Progenitor cell of endocrine pancreas (in vitro differentiated cells): ENCODE measurements at places on chromosomes 2 and 18. TPM values are rescaled to one million over a fixed set of nuclear protein-coding genes. Genes with fewer than 3 reads are reported as not detected.

DNA sequence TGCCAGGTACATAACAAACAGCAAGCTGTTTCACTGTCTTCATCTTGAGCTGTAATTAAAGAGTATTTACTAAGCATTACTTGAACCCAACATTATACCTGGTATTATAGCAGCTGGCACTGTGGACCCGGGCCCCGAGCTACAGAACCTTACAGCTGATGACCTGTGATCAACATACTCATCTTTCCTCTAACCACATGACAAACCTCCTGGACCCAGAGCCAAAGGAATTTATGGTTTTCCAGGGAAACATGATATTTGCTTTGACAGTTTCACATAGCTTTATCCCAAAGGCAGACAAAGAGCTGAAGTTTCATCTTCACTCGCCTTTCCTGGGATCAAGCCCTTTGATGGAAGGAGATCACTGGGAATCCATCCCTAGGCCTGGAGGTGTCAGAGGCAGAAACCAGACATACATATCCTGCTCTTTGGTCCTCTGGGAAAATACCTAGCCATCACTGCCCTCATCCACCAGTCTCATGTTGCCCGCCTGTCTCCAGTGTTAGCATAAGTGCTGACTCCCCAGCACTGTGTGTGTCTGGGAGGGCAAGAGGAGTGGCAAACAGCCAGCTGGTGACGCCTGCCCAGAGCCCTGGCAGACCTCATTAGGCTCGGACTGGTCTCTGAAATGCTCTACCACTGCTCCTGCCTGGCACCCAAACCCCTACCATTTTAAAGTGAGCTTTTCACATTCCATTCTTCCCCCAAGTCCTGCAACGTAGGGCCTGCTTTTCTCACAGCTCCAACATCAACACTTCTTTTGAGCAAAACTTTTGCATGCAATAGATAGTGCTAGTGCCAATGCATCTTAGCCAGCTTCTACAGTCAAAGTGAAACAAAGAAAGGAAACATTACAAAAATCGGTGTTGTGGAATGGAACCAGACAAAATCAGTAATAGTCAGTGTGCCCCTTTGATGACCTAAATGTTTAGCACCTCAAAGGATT lies 138.8 kb upstream of the CTAGE1 start:
- no peaks in the 10 kb centered on the region for H3K36me3 ChIP-seq
- no peak overlapping the region for H3K4me3 ChIP-seq
- DNase-seq: no peak
- no peak overlapping the region for H3K27ac ChIP-seq
- peaks cover 20% of the 10 kb centered on the region for H3K4me1 ChIP-seq
- peaks cover 9% of the 10 kb centered on the region for H3K27me3 ChIP-seq

DNA sequence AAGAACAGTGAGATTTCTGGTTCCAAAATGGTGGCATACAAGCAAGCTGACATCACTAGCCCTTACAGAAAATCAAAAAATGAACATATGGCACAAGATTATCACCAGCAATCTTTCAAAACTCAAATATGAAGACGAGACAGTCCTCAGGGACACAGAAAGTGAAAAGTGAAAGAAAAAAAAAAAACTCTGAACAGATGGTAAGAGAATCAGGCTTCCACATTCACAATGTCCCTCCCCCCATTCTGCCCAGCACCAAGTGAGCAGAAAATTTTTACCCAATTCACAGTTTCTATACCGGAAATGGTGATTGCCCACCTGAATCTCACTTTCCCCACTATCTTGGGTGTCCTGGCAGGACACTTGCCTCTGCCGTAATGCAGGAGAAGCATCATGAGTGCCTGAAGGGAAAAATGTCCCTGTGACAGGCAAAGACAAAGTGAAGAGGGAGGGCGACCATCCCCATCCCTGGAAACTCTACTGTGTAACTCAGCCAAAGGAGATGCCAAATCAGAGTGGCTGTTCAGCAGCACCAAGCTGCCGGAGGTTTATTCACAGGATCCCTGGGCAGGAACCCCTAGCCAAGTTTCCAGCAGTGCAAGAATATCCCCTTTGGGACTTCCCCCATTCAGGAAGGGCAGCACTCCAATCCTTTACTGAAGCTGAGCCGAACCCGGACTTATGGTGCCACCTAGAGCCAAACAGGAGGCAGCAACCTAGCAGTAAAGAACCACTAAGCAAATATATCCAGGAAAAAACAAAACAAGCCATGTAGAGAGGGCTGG lies 312.2 kb downstream of the LRATD1 start:
- H3K27ac ChIP-seq: no peak overlapping the region
- no peak for DNase-seq
- H3K27me3 ChIP-seq: no peaks in the 10 kb centered on the region
- no peaks in the 10 kb centered on the region for H3K4me1 ChIP-seq
- H3K4me3 ChIP-seq: no peak overlapping the region
- peaks cover 6% of the 10 kb centered on the region for H3K36me3 ChIP-seq

DNA sequence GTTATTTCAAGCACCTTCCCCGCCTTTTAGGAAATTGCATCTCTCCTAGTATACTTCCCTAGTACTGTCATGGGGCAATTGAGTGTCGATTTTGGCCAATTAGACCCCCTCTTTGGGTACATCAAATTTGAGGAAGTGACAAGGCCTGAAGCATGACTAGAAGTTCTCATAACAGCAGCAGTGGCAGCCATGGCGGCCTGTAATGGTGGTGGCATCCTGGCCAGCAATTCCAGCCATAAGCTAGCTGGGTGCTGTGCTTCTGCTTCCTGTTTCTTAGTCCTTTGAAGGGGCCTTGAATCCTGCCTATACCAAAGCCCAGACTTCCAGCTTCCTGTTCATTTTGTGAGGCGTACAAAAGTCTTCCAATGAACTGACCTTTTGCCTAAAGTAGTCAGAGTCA lies 523.1 kb downstream of the PLCL1 start:
- H3K27ac ChIP-seq: no peak overlapping the region
- H3K36me3 ChIP-seq: no peaks in the 10 kb centered on the region
- no peak for DNase-seq
- H3K27me3 ChIP-seq: no peaks in the 10 kb centered on the region

GRCh38 chr2:213015387-213016165 lies 135.8 kb downstream of the IKZF2 start:
- H3K4me1 ChIP-seq: no peaks in the 10 kb centered on the region
- H3K4me3 ChIP-seq: no peak overlapping the region
- DNase-seq: no peak
- H3K27ac ChIP-seq: no peak overlapping the region
- peaks cover 4% of the 10 kb centered on the region for H3K36me3 ChIP-seq

DNA sequence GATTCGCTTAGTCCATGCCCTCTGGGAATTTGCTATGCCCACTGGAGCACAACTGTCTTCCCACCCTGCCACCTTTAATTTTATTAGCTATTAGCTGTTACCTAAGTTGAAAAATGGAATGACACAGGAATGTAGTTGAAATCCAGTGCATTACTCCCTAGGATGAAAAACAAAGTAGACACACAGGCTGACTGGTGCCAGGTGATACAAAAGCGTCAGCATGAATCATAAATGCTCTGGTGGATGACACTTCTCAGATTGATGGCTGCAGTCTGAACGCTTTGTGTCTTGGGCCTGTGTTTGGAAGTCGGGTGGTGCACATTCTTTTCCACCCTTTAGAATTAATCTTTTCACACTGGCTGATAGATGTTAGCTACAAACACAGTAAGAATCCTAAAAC lies 802.0 kb downstream of the DCC start:
- H3K36me3 ChIP-seq: no peaks in the 10 kb centered on the region
- no peak overlapping the region for H3K27ac ChIP-seq
- DNase-seq: no peak
- no peaks in the 10 kb centered on the region for H3K4me1 ChIP-seq

DNA sequence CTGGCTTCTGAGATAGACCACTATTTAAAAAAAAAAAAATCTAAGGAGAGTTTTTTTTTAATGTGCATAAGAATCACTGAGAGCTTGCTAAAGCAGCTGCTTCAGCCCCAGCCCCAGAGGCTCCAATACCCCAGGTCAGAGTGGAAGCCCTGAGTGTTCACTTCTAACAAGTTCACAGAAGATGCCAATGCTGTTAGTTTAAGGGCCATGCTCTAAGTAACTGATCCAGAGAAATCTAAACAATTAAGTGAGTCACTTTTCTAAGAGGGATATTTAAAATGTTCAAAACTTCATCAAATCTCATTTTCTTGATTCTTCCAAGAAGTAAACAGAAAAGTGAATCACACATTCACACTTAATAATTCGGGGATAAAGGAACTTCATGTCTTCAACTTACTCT lies 126.4 kb upstream of the CD226 start:
- peaks cover 2% of the 10 kb centered on the region for H3K4me1 ChIP-seq
- H3K36me3 ChIP-seq: peaks cover 2% of the 10 kb centered on the region
- no peak for DNase-seq
- no peak overlapping the region for H3K4me3 ChIP-seq

DNA sequence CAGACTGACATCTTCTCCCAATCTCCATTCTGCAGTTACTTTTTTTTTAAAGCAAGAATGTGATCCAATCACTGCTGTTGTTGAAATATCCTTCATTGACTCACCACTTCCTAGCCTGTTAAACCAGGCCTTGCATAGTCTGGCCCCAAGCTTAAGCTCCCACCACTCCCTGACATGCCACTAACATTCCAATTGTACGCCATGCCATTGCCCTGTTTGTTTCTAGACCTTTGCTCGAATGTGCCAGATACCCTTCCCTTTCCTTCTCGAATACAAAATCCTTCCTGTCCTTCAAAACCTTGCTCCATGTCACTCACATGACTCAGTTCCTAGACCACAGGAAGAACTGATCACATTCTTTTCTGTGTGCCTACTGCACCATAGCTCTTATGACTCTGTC lies 224.2 kb downstream of the CYRIA start:
- no peak for DNase-seq
- no peaks in the 10 kb centered on the region for H3K36me3 ChIP-seq
- H3K27me3 ChIP-seq: peaks cover 28% of the 10 kb centered on the region
- peaks cover 4% of the 10 kb centered on the region for H3K4me1 ChIP-seq
- H3K27ac ChIP-seq: no peak overlapping the region
- H3K4me3 ChIP-seq: no peak overlapping the region

DNA sequence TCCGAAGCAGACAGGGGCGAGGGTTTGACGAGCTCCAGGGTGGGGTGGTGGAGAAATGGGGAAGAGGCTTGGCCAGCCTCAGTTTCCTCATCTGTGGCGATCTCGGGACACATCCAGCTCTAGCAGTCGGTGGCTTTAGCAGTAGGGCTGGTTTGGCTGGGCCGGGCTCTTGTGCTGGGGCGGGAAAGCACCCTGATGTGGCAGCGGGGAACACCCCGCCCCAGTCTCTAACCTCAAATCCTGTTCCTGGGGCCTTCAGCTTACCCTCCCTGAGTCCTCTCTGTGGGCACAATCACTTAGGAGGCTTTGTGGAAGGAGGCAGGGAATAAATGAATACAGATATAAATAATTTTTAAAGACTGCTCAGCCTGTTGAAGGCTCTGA lies 26.5 kb upstream of the MCFD2 start:
- DNase-seq: no peak
- peaks cover 1% of the 10 kb centered on the region for H3K36me3 ChIP-seq
- peak overlapping the region; percentile 97 for H3K27ac ChIP-seq
- peaks cover 13% of the 10 kb centered on the region for H3K4me1 ChIP-seq
- H3K27me3 ChIP-seq: peaks cover 7% of the 10 kb centered on the region

GRCh38 chr2:112685271-112685884 lies 35.4 kb upstream of the NT5DC4 start:
- H3K27ac ChIP-seq: no peak overlapping the region
- no peaks in the 10 kb centered on the region for H3K36me3 ChIP-seq
- no peak for DNase-seq
- no peaks in the 10 kb centered on the region for H3K4me1 ChIP-seq

GRCh38 chr18:56314396-56314795 lies 324.0 kb downstream of the TXNL1 start:
- H3K4me1 ChIP-seq: no peaks in the 10 kb centered on the region
- H3K36me3 ChIP-seq: no peaks in the 10 kb centered on the region
- H3K27ac ChIP-seq: no peak overlapping the region
- H3K27me3 ChIP-seq: peaks cover 7% of the 10 kb centered on the region

DNA sequence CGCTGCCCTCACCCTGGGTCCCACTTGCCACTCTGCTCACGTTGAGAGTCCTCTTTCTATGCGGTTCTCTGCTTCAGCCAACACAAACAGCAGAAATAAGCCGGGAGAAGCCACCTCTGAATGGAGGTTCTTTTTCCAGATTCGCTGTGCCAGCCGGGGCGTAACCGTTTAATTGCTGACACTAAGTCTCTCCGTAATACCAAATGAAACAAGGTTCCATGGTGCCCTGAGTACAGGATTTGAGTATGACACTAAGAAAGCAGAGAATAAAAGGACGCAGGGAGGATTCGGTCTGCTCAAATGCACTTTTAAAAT lies 37.6 kb downstream of the CTIF start:
- peaks cover 13% of the 10 kb centered on the region for H3K36me3 ChIP-seq
- no peak for DNase-seq
- peaks cover 3% of the 10 kb centered on the region for H3K4me1 ChIP-seq
- H3K4me3 ChIP-seq: no peak overlapping the region
- H3K27ac ChIP-seq: no peak overlapping the region
- no peaks in the 10 kb centered on the region for H3K27me3 ChIP-seq

DNA sequence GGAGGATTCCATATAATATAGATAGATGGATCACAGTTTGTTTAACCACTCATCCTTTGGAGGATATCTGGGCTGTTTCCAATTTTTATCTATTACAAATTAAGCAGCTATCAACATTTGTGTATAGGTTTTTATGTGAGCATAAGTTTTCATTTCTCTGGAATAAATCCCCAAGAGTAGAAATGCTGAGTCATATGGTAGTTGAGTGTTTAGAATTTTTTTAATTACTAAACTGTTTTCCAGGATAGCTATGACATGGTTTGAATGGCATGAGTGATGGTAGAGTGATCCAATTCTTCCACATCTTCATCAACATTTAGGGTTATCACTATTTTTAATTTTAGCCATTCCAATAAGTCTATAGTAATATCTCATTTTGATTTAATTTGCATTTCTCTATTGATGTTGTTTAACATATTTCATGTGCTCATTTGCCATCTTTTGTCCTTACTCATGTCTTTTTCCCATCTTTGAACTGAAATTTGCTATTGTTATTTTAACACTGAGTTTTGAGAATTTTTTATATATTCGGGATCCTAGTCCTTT lies 31.4 kb downstream of the ABCB11 start:
- no peaks in the 10 kb centered on the region for H3K27me3 ChIP-seq
- no peak for DNase-seq
- no peak overlapping the region for H3K4me3 ChIP-seq
- H3K36me3 ChIP-seq: no peaks in the 10 kb centered on the region
- H3K4me1 ChIP-seq: peaks cover 8% of the 10 kb centered on the region
- no peak overlapping the region for H3K27ac ChIP-seq

DNA sequence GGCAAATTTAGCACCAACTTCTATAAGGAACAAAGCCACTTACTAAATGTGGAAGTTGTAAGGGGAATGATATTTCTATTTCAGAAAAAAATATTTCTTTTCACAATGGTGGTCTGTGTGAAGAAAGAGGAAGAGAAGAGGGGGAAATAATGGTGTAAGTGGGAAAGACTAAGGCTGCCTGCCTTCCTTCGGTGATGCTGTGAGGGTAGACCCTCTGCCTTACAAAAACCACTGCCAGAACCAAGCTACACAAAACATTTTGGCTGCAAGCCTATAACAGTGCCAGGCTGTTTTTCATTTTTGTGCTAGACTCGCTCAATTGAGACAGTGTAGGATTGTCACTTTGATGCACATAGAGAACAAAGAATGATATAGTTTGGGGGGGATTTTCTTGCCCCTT lies 286.6 kb downstream of the ZEB2 start:
- no peak for DNase-seq
- H3K36me3 ChIP-seq: no peaks in the 10 kb centered on the region
- peaks cover 4% of the 10 kb centered on the region for H3K27me3 ChIP-seq
- no peak overlapping the region for H3K4me3 ChIP-seq
- H3K27ac ChIP-seq: no peak overlapping the region

GRCh38 chr2:195316486-195316885 lies 340.5 kb upstream of the SLC39A10 start:
- no peak for DNase-seq
- no peaks in the 10 kb centered on the region for H3K27me3 ChIP-seq
- no peak overlapping the region for H3K4me3 ChIP-seq
- no peak overlapping the region for H3K27ac ChIP-seq
- H3K36me3 ChIP-seq: no peaks in the 10 kb centered on the region

The GPATCH11 gene
- 4.3 and 4.4 TPM in 2 replicates for total RNA-seq

The BMP10 gene
- not detected in 2 replicates for total RNA-seq

The TCF7L1 gene
- total RNA-seq: 57.2 and 62.7 TPM in 2 replicates

The PLA2R1 gene
- 1.3 and 1.7 TPM in 2 replicates for total RNA-seq
